ENCODE measurements at places on chromosomes 11 and 22.
A peak's percentile ranks its signal among the peaks of the same experiment; 100 is the strongest.

- no peak overlapping the region for H3K4me3 ChIP-seq
- DNase-seq, result no peak
- H3K36me3 ChIP-seq, result no peaks in the 10 kb centered on the region
- H3K4me1 ChIP-seq, result peaks cover 9% of the 10 kb centered on the region
- H3K27me3 ChIP-seq, result no peaks in the 10 kb centered on the region
Measured at GRCh38 chr11:44627911-44628729, 62.7 kb downstream of the CD82 start.

DNA sequence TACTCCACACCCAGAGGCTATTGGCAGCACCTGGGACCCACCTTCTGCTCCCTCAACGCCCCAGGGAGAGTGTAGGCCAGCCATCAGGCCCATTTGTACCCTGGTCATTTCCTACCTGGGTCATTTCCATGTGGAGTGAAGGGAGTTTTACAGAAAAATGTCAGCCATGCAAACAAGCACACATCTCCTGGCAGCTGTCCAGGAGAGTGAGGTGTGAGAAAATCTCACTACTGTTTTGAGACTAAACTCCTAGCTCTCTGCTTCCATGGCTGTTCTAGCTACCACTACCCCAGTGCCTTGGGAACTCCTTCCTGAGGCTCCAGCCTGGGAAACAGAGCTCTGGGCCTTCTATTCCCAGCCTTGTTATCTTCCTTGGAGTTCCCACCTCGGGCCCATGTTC is 2.8 kb upstream of the TMPRSS13 start:
- no peak overlapping the region for H3K27ac ChIP-seq
- no peaks in the 10 kb centered on the region for H3K36me3 ChIP-seq

GRCh38 chr11:72570893-72571661 is 103.1 kb downstream of the PDE2A start:
- DNase-seq, result no peak
- H3K27ac ChIP-seq, result no peak overlapping the region
- H3K36me3 ChIP-seq, result no peaks in the 10 kb centered on the region
- H3K27me3 ChIP-seq, result no peaks in the 10 kb centered on the region

- no peak overlapping the region for H3K4me3 ChIP-seq
- no peaks in the 10 kb centered on the region for H3K4me1 ChIP-seq
- no peak for DNase-seq
- no peak overlapping the region for H3K27ac ChIP-seq
Measured at GRCh38 chr22:24875862-24876506, 70.0 kb downstream of the SGSM1 start.

GRCh38 chr11:88249706-88250105 is 74.5 kb upstream of the RAB38 start:
- DNase-seq, result no peak
- H3K4me3 ChIP-seq, result no peak overlapping the region
- no peak overlapping the region for H3K27ac ChIP-seq
- H3K36me3 ChIP-seq, result no peaks in the 10 kb centered on the region
- H3K4me1 ChIP-seq, result no peaks in the 10 kb centered on the region
- no peaks in the 10 kb centered on the region for H3K27me3 ChIP-seq

DNA sequence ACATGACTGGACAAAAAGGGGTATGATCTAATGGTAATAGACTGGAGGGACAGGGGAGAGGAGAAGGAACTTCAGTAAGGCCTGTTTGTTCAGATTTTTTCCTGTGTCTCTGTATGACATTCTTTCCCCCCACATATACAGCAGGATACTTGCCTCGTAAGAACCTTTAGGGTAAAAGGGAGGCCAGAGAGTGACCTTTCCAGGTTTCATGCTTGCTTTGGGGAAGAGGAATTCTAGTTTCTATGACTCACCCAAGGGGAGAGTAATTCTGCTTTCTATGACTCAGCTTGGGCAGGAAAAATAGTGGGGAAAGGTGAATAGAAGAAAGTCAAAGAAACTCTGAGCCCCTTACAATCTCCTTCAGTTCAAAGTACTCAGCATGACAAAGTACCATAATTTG is 457.0 kb downstream of the DLG2 start:
- peak overlapping the region; percentile 48 for H3K27ac ChIP-seq
- H3K27me3 ChIP-seq, result no peaks in the 10 kb centered on the region
- no peak overlapping the region for H3K4me3 ChIP-seq
- no peaks in the 10 kb centered on the region for H3K36me3 ChIP-seq

DNA sequence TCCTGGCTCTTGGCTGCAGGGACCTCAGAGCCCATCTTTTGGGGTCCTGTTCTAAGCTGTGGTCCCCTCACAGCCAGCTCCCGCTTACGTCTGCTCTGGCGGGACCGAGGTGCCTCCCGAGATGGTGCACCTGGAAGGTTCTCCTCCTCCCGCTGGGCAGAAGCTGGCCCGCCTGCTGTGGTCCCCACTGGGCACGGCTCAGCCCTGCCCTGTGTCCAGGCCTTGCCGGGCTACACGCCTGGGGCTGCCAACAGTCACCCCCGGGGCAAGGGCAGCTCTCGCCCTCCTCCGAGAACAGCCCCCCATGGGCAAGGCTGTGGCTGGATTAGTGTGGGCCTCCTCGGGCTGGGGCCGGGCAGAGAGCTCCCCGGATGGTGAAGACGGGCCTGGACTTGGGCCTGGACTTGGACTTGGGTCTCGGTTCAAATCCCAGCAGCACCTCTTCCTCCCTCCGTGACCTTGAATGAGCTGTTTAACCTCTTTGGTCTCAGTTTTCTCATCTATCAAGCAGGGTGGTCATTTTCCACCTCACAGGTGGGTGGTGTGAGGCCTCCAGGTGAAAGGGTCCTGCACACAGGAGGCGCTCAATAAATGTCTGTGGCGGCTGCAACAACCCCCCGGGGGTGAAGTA is 998 bp downstream of the BAIAP2L2 start:
- H3K4me3 ChIP-seq, result no peak overlapping the region
- peaks cover 14% of the 10 kb centered on the region for H3K4me1 ChIP-seq
- no peak for DNase-seq

- H3K27ac ChIP-seq, result no peak overlapping the region
- DNase-seq, result no peak
- peaks cover 11% of the 10 kb centered on the region for H3K4me1 ChIP-seq
Measured at GRCh38 chr11:6526411-6527135, 29.5 kb downstream of the DNHD1 start.

DNA sequence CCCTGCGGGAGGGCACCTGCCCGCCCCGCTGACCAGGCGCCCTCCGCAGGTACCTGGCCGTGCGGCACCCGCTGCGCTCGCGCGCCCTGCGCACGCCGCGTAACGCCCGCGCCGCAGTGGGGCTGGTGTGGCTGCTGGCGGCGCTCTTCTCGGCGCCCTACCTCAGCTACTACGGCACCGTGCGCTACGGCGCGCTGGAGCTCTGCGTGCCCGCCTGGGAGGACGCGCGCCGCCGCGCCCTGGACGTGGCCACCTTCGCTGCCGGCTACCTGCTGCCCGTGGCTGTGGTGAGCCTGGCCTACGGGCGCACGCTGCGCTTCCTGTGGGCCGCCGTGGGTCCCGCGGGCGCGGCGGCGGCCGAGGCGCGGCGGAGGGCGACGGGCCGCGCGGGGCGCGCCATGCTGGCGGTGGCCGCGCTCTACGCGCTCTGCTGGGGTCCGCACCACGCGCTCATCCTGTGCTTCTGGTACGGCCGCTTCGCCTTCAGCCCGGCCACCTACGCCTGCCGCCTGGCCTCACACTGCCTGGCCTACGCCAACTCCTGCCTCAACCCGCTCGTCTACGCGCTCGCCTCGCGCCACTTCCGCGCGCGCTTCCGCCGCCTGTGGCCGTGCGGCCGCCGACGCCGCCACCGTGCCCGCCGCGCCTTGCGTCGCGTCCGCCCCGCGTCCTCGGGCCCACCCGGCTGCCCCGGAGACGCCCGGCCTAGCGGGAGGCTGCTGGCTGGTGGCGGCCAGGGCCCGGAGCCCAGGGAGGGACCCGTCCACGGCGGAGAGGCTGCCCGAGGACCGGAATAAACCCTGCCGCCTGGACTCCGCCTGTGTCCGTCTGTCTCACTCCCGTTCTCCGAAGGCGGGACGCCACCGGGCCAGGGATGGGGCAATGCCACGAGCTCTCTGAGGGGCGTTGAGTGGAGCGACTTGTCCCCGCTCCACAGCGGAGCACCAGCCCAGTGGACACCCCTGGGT is 1.8 kb downstream of the GALR3 start:
- DNase-seq, result no peak
- peaks cover 7% of the 10 kb centered on the region for H3K4me1 ChIP-seq
- H3K4me3 ChIP-seq, result no peak overlapping the region
- no peak overlapping the region for H3K27ac ChIP-seq
- no peaks in the 10 kb centered on the region for H3K36me3 ChIP-seq

DNA sequence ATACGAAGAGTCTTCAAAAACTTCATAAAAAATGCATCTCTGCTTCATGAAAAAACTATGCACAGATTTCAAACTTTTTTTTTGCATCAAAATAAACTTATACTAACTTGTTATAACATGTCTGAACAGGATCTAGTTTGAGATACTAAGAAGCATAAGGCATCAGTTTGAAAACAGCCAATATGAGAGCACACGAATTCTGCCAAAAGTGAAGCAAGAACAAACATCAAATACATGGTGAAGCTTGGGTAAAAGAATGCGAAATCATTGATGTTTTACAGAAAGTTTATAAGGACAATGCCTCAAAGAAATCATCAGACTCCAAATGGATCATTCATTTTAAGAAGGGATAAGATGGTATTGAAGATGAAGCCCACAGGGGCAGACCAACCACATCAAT is 389.1 kb upstream of the TENM4 start:
- DNase-seq, result no peak
- H3K27me3 ChIP-seq, result no peaks in the 10 kb centered on the region
- no peak overlapping the region for H3K4me3 ChIP-seq
- H3K4me1 ChIP-seq, result no peaks in the 10 kb centered on the region
- no peak overlapping the region for H3K27ac ChIP-seq

DNA sequence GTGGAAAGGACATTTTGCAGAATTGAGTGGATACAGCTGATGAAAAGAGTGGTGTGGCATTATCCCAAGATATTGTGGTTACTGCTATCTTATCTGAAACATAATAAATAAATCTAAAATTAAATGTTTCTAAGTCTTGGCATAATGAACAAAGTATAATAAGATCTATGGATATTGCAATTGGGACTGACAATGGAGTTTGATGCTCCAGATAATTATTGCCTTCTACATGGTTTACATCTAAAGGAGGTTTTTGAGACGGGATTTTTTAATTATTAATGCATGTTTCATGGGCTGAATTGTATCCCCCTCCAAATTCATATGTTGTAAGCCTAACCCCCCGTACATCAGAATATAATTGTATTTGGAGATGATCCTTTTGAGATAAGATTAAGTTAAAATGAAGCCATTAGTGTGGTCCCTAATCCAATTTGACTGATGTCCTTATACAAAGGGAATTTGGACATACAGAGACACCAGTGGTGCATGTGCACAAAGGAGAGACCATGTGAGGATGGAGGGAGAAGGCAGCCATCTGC is 198.5 kb downstream of the MSANTD4 start:
- DNase-seq, result no peak
- no peaks in the 10 kb centered on the region for H3K4me1 ChIP-seq
- no peaks in the 10 kb centered on the region for H3K36me3 ChIP-seq
- H3K27ac ChIP-seq, result no peak overlapping the region

DNA sequence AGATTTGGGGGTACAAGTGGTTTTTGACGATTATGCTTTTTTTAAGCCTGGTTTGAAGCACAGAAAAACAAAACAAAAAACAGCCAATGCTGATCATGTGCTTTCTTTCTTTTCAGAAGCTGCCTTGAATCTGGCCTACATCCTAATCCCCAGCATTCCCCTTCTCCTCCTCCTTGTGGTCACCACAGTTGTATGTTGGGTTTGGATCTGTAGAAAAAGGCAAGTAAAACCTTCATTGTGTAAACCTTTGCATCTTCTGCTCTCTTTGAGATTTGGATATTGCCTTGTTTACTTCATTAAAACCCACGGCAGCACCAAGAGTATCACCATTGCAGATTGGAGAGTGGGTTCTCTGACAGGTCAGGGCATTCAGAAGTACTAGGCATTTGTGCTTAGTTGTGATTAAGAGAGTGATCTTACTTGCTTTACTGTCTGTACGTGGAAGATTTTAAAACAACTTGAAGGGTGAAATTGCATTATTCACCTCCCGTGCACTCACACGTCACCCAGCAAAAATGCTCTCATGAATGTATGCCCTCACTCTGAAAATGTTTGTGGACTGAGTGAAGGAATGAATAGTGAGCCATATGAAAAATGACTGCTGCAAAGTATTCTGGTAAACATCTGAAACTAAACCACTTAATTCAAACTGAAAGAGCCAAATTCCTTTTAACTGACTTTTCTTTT is 17.0 kb downstream of the LAYN start:
- H3K27ac ChIP-seq, result no peak overlapping the region
- no peak for DNase-seq
- no peaks in the 10 kb centered on the region for H3K27me3 ChIP-seq
- no peaks in the 10 kb centered on the region for H3K36me3 ChIP-seq

GRCh38 chr11:10526974-10527918 is 13.7 kb downstream of the RNF141 start:
- H3K27me3 ChIP-seq, result no peaks in the 10 kb centered on the region
- DNase-seq, result peak; percentile 88
- peak overlapping the region; percentile 0 for H3K4me3 ChIP-seq
- H3K27ac ChIP-seq, result peak overlapping the region; percentile 90
- H3K36me3 ChIP-seq, result peaks cover 11% of the 10 kb centered on the region
- H3K4me1 ChIP-seq, result peaks cover 54% of the 10 kb centered on the region

- DNase-seq, result no peak
- no peaks in the 10 kb centered on the region for H3K27me3 ChIP-seq
- no peaks in the 10 kb centered on the region for H3K4me1 ChIP-seq
- H3K4me3 ChIP-seq, result no peak overlapping the region
- no peak overlapping the region for H3K27ac ChIP-seq
Measured at GRCh38 chr11:92627615-92628256, 341.7 kb upstream of the MTNR1B start.

- H3K27ac ChIP-seq, result no peak overlapping the region
- H3K27me3 ChIP-seq, result no peaks in the 10 kb centered on the region
- H3K4me1 ChIP-seq, result no peaks in the 10 kb centered on the region
- H3K4me3 ChIP-seq, result no peak overlapping the region
Measured at GRCh38 chr11:65066805-65067291, 8.5 kb upstream of the NAALADL1 start.

DNA sequence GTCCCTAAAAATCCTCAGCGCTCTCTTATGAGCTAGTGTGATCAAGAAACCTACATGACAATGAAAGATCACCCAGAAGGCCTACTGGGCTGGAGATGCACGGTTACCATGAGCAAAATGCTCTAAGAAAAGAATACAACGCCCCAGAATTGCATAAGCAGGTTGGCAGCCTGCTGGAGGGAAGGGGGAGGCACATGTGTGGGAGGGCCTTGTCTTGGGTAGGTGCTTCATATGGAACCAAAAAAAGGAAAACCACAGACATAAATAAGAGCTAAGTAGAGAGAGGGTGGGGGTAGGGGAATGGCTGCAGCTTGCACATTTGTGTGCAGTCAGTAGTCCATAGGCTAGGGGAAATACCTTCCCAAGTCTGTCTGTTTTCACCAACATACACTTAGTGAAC is 2.8 kb downstream of the SIAE start:
- no peaks in the 10 kb centered on the region for H3K36me3 ChIP-seq
- H3K27ac ChIP-seq, result no peak overlapping the region
- no peak overlapping the region for H3K4me3 ChIP-seq
- H3K4me1 ChIP-seq, result peaks cover 3% of the 10 kb centered on the region

GRCh38 chr11:76831686-76832310 is 28.9 kb upstream of the ACER3 start:
- no peak for DNase-seq
- no peaks in the 10 kb centered on the region for H3K27me3 ChIP-seq
- H3K36me3 ChIP-seq, result no peaks in the 10 kb centered on the region
- H3K4me1 ChIP-seq, result no peaks in the 10 kb centered on the region

GRCh38 chr22:49052560-49052959 is 775.1 kb downstream of the BRD1 start:
- no peak for DNase-seq
- peaks cover 50% of the 10 kb centered on the region for H3K27me3 ChIP-seq
- no peaks in the 10 kb centered on the region for H3K4me1 ChIP-seq
- no peak overlapping the region for H3K4me3 ChIP-seq
- no peaks in the 10 kb centered on the region for H3K36me3 ChIP-seq

Data from HCT116 (cell line).